Kasumi-1 (cell line): ENCODE measurements at places on chromosomes 6 and 20.

DNA sequence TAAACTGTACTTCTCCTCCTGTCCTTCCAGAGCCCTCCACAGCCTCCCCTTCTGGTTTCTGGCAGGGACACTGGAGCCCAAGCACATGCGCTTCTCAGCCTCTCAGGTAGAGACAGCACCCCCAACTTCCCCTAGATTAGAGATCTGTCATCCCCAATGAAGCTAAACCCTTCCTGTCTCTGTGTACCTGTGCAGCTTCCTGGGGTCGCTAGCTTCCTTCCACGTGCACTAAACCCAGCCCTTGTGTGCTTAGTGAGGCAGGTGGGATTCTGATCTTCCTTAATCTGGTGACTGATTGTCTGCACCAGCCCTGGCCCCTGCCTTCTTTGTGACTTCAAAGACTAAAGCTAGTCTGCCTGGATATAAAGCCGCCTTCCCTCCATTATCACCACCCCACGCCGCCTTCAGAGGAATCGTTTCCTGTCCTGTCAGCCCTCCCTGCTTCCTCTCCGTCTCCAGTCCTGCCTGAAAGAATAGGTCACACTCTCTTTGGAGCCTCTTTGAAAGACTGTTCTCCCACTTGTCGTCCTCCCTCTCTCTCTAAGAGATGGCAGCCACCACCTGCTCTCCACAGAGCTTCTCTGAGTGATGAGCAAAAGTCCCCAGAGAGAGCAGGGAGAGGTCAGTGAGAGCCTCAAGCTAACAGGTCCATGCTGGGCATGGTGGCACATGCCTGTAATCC lies 27.5 kb downstream of the CAPN11 start:
- no peak for DNase-seq

- DNase-seq, result no peak
These were observed 42.7 kb downstream of the RIMS1 start for GRCh38 chr6:71929047-71929446.

- DNase-seq, result peak; percentile 67
These were observed 48.8 kb downstream of the PRR18 start for GRCh38 chr6:166259296-166259977.

DNA sequence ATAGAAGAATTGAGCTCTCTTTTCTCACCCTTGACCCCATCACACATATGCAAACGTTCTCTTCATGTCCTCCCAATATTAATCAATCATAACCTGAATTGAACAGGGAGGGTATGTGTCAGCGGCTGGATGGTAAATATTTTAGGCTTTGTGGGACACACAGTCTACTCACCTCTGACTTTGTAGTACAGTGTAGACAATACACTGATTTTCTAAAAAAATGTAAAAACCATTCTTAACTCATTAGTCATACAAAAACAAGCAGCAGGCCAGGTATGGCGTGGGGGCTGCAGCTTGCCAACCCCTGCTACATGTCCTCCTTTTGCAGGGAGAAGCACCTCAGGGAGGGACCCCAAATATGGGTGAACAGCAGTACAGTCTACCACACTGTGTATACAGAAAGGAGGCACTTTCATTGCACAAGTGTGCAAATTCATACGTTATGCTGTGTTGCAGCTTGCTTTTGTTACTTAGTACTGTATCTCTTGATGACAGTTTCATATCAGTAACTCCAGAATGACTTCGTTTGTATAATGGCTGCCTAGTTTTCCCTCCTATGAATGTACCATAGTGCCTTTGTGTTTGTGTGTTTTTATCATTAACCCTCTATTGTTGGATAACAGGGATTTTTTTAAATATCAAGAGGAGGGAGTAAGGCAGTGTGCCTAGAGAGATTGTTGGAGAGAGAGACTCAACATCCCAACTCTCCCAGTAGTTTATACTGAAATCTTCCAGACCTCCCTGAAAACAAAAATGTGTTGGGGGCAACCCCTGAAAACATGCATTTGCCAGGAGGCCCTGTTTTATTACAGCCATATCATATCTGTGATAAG lies 214.3 kb downstream of the ZMYND8 start:
- no peak for DNase-seq

- peak; percentile 92 for DNase-seq
These were observed 72.6 kb upstream of the DUSP22 start for GRCh38 chr6:219641-220198.

DNA sequence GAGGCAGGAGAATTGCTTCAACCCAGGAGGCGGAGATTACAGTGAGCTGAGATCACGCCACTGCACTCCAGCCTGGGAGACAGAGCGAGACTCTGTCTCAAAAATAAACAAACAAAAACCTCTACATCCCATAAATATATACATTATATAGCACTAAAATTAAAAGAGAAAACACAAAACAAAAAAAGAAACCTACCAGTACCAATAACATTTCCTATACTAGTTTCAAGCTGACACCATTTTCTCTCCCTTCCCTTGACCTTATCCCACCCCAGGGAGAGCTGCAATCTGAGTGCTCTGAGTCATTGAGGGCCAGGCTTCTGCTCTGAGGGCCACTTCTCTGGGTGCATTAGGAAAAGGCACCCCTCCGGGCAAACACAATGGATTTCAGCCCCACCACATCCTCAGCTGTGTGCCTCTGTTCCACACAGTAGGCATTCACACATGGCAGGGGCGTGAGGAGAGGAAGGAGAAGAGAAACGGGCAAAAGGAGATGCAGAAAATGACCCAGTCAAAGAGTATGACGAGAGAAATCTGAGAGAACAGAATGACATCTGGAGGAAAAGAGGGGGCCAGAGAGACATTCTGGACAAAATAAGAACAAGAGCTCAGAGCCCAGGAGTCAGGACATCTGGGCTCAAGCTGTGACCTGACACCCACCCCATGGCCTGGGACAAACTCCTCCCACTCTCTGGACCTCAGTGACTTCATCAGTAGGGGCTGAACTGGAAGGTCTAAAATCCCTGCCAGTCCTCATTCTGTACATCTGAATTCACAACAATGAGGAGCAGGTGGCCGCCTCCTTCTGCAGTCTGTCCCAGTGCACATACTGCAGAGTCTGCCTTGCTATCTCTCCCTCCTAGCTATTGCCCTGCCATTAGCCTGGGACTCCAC lies 18.2 kb downstream of the TRIM26 start:
- no peak for DNase-seq

DNA sequence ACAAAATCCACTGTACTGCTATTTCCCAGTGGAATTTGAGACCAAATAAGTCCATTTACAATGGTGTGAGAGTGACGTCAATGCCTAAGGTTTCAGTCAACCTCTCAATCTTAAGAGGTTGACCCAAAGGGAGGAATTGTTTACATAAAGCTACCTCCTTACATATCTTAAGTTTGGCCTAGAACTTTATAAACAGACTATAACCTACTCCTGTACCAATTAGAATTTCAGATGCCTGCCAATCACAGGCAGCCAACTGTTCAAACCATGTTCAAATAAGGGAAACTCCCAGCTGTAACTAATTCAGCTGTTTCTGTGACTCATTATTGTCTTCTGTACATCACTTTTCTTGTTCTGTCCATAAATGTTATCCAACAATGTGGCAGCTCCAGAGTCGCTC lies 14.5 kb downstream of the LGSN start:
- no peak for DNase-seq

DNA sequence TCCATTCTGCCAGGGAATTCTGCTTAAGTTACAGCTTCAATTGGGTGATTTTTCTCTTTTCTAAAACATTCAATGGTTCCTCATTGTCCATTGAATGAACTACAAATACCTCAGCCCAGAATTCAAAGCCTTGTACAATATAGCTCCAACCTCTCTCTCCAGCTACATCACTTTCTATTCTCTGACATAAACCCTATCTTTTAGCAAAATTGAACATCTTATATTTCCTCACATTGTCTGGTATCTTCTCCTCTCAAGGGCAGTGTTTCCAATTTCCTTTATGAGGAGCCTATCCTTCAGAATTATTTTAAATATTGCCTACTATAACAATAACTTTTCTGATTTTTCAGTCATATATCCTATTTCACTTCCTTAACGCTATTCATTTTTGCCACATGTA lies 203.6 kb upstream of the RNF217 start:
- no peak for DNase-seq

GRCh38 chr6:149831308-149831820 lies 32.8 kb downstream of the LRP11 start:
- DNase-seq, result no peak

- no peak for DNase-seq
These were observed 59.3 kb upstream of the SCAF8 start for GRCh38 chr6:154673919-154674318.

DNA sequence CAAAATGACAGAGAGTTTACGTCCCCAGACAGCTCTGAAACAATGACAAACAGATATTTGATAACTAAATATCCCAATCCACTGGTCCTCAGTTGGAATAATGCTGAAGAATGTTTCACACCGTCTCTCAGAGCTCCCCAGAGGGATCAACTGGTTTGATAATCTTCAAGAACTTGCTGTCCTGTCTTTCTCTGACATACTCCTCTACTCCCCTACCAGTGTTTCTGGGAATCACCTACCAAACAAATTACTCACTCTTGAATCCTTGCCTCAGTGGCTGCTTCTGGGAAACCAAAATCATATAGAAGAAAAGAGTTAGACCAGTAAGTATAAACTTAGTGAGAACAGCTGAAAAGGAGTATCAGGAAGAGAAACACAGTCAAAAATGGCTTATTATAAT lies 469.7 kb upstream of the JAG1 start:
- no peak for DNase-seq

DNA sequence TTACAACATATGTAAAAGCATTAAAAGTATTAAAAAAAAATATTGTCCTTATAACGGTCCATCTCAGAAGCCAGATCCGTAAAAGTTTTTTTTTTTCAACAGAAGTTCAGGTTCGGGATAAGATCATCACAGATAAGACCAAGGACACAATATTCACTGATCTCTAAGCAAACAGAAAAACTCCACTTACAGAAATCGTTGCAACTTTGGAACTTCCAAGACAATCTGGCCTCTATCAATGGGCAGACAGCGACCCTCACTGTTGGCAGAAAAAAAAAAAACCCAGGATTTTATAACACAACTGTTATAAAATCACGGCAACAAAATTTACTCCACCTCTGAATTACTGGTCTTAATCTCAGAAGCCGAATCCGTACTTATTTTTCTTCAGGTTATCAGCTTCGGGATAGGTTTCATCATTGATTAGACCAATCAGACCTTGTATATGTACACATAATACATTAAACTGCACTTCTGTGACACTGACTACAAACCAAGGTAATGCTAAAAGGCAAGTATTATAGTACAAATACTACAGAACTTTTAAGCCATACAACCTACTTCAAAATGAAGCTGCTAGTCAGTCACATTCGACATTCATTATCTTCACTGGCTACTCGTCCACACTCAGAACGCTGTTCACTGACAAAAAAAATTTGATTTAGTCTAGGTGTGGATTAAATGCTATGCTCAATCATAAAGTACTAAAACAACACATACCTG lies 34.7 kb upstream of the SYNCRIP start:
- DNase-seq, result no peak

DNA sequence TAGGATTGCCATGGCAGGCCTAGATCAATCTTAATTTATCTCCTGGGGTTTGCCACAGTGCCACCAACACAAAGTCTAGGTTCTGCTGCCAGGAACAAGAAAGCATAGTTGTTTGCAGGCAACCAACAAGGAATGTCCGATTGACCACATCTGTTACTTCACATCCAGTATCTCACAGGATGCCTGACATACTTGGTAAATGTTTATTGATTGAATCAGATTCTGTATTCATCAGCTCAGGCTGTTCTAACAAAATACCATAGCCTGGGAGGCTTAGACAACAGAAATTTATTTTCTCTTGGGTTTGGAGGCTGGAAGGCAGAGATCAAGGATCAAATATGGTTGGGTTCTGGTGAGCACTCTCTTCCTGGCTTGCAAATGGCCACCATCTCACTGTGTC lies 26.3 kb upstream of the MC3R start:
- no peak for DNase-seq

GRCh38 chr20:50359607-50360217 lies 150.5 kb upstream of the PTPN1 start:
- DNase-seq, result no peak

DNA sequence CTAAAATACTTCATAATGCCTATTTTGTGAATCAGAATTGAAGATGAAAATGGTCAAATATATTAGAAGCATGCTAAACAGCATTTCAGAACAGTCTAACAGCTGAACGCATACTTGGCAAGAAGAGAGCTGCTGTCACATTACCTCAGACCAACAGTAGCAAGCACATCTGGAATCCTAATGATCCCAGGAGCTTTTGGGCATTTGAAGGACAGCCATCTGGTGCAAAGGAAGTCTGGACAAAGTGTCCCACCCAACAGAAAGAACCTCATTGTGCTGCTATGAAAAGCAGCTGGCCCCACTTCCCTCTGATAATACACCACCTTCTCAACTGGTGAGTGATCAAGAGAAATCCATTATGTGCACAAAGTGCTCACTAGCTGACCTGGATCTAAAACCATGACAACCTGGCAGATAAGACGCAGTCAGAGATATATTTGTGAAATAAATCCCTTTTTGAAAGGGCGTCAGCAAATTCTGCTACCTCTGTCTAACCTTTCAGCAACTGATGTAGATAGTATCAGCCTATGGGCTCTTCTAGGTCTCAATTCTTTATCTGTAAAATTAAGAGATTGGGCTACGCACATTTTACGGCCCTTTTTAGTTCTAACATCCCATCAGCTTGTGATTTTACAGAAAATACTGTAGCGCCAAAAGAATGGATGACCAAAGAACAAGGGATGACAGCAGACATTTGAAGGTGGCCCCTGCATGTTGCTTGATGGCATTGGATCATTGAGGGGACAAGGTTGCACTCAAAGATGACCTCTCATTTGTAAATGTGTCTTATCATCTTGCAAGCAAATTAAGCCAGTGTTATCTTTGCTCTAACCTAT lies 78.7 kb downstream of the SGK1 start:
- no peak for DNase-seq

- DNase-seq, result no peak
These were observed 366.2 kb downstream of the TFAP2A start for GRCh38 chr6:10048370-10049297.

GRCh38 chr20:35146920-35147574 lies at the start of gene EDEM2:
Gene EDEM2, minus strand, starts transcription at chr20:35147336. Its CDS starts 78 bp downstream, at chr20:35147258.
- peak; percentile 92 for DNase-seq

GRCh38 chr6:132797951-132798868 lies at the start of gene SLC18B1:
Gene SLC18B1, minus strand, starts transcription at chr6:132798637. Its CDS starts 181 bp downstream, at chr6:132798456.
- DNase-seq, result peak; percentile 9

GRCh38 chr6:150208611-150209352 lies 65.9 kb downstream of the PPP1R14C start:
- no peak for DNase-seq

GRCh38 chr6:144265061-144265357 lies 20.1 kb upstream of the UTRN start:
- no peak for DNase-seq

DNA sequence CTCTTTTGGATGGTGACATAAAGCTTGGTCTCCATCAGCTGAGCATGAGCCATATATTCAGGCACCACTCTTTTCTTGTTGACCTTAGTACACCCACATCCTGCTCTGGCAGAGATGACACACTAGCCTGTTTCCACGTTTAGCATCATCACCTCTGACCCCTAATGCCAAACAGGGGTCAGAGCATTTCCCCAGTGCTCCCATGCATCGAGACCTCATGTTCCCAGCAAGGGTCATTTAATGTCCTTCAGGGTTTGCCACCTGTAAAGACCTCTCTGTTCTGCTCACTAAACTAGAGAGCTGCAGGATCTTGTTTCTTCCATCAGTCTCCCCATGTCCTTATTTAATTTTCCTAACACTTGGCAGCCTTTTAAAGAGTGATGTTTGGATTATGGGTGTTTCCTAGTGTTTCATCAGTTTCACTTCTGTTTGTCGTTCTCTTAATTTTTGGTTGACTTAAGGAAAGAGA lies 97.5 kb downstream of the AIG1 start:
- no peak for DNase-seq

- no peak for DNase-seq
These were observed 2.0 kb upstream of the SLC22A23 start for GRCh38 chr6:3458706-3459421.

GRCh38 chr6:17220040-17220910 lies 60.9 kb upstream of the RBM24 start:
- DNase-seq, result no peak
